ENCODE measurements at places on chromosomes 5 and 9.

- DNase-seq, result no peak
Measured at GRCh38 chr5:56012281-56012963, 17.7 kb upstream of the IL6ST start.

- no peak for DNase-seq
Measured at GRCh38 chr5:83827111-83827557, 106.5 kb upstream of the HAPLN1 start.

GRCh38 chr9:33175649-33176325 is 8.7 kb upstream of the B4GALT1 start:
- no peak for DNase-seq

DNA sequence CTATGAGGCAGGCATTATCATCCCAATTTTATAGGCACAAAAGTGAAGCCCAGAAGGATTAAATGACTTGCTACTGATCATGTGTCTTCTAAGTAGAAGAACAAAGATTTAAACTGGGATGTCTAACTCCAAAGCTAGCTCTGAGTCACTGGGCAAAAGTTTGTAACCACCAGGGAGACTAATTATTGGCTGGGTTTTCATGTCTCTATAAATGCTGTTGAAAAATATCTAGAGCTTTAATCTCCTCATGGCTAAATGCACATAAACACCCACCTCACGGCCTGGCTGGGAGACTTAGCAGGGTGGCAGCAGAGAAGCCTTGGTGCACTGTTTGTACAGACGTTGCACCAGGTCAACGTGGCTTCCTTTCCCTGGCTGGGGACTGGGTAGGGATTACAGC is 144.6 kb downstream of the MELK start:
- DNase-seq, result no peak

DNA sequence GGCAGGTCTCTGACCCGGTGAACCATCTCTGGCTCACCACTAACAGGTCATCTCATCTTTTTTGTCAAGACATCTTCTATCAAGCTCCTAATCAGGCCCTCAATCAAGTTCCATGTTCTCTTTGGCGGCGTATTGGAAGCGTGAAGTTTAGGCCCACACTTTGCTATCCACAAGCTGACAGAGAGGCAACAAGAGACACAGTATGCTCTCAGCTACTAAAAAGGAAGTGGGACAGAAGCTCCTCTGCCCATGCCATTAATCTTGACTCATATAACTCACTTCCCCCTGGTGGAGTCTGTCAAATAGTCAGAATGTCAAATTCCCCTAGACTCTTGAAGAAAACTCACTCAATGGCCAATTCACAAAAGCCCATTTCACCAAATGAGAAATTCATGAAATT is 77.6 kb upstream of the TMC1 start:
- DNase-seq, result no peak

DNA sequence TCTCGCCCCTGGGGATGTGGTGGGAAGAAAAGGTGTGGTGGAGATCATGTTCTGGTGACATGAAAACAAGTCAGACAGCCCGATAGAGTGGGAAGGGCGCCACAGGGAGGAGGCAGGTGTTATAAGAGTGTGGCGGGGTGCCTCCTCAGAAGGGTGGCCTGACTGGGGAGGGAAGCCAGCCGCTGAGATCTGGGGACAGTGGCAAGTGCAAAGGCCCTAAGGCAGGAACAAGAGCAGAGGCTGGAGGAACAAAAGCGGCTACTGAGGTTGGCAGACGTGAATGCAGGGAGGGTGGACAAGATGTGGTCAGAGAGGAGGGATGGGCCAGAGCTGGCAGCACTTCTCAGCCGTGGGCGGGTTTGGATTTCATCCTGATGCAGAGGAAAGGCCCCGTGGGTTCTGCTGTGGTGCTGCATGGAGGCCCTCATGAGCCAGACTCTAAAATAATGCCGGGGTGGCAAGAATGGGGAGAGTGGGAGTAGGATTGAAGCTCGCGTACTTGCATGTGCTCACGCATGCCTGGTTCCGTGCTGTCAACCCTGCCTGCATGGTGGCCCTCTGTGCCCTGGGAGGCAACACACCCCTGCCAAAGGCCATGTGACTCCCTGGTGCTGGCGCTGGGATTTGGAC is 89.2 kb downstream of the MVB12B start:
- no peak for DNase-seq

- DNase-seq, result no peak
Measured at GRCh38 chr9:91858213-91859030, 91.6 kb downstream of the ROR2 start.

DNA sequence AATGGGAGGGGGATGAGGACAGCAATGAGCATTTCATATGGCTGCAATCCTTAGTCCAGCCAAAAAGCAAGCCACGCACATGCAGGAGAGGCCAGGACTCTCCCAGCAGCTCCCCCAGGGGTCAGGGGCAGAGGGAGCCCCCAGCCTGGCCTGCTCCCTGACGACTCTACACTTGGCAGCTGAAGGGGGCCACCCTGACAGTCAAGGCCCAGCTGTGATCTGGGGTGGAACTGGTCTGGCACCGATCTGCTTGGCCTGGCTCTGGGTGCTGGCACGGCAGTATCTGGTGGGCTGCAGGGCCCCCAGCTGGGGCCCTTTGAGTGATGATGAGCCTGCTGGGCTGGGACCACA is 118.1 kb downstream of the ADAMTS2 start:
- DNase-seq, result peak; percentile 58

DNA sequence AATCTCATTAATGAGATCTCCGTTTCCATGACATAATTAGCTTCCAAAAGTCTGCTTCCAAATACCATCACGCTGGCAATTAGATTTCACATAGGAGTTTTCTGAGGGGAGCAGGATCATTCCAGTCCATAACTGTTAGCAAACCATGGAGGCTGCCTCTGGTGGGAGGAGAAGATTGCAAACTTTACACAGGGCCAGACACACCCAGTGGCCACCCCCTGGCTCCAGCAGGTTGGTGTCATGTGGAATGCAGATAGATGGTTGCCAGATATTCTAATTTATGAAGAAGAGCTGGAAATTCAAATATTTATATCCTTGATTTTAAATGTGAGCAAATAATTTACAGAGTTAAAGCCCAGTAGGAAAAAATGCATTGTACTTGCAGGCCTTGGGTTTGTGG is 164.2 kb downstream of the ICE1 start:
- DNase-seq, result no peak

DNA sequence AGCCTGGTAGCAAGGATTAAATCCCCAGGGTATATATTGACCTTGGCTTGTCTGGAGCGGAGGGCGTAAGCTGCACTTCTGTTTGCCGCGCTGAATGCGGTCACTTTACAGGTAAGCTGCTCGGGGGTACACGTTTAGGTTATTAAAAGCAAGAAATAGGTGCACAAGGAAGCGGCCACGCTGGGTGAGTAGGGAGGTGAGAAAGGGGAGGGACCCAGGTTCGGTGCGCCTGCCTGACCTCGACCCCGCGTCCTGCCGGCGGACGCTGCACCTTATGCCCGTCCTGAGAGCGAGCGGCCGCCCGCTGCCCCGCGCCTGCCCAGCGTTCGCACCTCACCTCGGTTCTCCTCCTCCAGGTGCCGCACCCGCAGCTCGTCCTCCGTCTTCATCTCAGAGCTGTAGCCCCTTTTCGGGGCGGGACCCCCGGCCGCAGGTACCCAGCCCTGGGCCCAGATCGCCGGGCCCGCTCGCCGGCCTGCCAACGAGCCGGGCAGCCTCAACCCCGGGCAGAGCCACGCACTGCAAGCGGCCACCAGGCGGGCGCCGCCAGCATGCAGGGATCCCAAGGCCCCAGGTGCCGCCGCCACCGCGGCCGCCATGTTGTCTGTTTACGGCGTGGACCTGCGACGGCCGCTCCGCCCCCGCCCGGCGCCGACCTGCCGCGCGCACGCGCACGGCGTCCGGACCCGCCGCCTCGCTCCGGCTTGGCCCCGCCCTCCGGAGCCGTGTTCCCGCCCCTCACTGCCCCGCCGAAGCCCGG is at the start of gene AUH:
AUH (minus strand) TSS at position 628 of the 760 bp plus-strand sequence; CDS start at position 599, 29 bp downstream.
- DNase-seq, result peak; percentile 95

GRCh38 chr9:89866701-89867100 is 261.9 kb downstream of the GADD45G start:
- no peak for DNase-seq

DNA sequence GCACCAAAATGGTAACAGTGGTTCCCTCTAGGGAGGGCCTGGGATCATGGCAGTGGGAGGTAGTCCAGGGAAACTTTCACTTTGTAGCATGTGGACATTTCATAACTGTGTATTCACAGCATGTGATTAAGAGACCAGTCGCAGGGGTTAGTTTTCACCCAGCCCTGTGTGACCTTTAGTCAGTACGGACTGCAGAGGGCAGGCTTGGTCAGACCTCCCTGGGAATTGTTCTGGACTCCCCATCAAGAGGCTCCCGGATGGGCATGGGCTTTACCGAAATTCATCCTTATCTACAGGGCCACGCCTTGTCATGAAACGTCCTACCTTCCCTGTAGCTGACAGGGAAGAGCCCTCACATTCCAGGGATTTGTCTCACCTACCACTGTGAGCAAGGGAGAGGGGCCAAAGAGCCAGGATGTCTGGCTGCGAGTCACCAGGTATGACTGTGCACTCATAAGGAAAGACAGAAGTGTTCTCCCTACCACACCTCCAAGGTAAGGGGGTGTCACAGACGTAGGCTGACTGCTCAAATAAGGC is 19.9 kb downstream of the GPX3 start:
- no peak for DNase-seq

- no peak for DNase-seq
Measured at GRCh38 chr5:19247302-19247701, 740.7 kb downstream of the CDH18 start.

GRCh38 chr5:142926549-142926948 is 156.4 kb downstream of the ARHGAP26 start:
- DNase-seq, result no peak

DNA sequence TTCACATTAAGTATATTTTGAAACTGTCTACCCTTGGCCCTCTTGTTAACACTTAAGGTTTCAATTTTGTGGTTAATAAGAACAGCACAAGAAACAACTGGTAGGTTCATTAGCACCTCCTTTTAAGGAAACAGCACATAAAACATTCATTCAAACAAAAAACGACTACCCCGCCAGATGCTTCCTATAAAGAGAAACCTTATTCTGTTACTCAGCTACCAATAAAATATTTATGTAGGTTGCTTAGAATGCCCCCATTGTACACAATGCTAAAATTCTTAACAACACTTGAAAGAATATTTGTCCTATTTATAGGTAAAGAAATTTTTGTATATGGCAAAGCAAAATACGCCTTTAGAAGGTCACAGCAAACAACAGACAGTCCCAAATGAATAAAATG is 23.2 kb downstream of the CDK5RAP2 start:
- no peak for DNase-seq

DNA sequence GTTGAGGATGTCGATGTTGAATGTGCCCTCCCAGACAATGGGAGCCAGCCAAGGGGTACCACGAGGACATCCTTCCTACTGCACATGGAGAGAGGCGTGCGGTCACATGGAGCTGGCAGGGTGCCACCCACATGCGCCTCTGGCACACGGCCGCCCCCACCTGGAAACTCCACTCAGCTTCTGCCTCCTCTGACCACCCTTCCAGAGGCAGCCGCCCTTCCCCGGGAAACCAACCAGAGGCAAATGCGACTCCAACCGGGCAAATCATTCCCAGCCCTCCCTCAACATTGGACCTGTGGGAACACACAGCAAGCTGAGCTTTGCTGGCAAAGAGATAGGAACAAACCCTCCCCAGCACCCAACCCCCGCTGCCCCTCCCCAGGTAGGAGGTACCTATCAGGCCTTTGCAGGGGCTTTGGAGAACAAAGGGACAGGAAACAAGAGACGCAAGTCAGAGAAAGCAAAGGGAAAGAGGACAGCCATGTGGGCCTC is 17.5 kb downstream of the ABO start:
- DNase-seq, result no peak

GRCh38 chr5:173953528-173954090 is 35.4 kb upstream of the C5orf47 start:
- DNase-seq, result no peak

GRCh38 chr5:175452166-175452565 is 8.2 kb upstream of the DRD1 start:
- no peak for DNase-seq

DNA sequence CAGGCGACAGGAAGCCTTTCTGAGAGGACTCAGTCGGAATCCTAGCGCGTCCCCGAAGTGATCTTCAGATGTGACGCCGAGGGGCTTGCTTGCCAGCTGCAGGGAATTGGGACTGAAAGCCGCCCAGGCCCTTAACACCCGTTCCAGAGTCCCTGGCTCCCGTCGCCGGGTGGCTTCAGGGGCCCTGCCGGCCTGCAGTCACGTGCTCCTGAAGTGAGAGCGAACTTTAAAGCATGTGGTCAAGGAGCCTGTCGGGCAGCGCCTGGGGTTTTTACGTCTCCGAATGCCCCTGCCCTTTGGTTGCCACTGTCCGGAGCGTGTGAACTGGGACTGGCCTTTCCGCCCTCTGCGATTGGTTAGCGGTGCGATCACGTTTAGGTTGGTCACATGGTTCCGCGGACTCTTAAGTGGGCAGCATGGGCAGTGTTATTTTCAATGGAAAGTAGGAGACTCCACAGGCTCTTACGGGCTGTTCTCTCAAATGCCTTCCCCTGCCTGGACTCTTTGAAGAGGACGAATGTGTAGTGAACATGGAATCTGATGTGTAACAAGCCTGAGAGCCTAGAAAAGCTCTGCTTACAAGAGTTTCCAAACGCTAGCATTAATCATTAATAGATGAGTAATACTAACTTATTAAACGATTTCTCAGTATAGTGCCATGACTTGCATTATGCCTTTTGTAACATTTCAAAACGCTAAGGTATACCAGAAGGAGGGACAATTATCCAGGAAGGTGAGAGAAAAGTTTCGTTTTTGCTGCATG is 1.9 kb downstream of the VLDLR start:
- DNase-seq, result peak; percentile 50

GRCh38 chr5:68343421-68343826 is 127.9 kb downstream of the PIK3R1 start:
- peak; percentile 43 for DNase-seq

DNA sequence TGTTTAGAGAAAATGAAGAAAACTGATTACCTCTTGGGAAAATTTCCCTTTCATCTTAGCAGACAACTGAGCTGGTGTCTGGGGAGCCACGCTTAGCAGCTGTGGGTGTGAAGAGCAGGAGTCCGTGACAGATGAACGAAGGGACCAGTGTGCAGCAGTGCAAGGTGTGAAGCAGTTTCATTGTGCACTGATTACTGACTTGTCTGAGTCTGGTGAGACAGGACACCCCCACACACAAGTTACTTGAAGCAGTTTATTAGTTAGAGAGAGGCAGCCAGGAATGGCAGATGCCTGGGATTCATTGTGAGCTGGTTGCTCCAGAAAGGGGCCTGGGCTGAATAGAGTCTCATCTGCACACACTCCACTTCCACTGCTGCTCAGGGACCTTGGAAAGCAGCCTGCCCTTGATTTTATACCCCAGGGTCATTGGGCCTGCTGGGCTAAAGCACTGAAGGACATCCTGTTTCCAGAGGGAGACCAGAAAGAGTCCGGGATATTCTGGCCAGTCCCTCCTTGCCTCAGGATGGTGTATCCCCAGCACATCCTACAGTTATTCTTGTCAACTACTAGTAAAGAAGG is 47.4 kb downstream of the FBXL7 start:
- DNase-seq, result no peak
